ENCODE measurements at places on chromosomes 13 and 19. TPM values are rescaled to one million over a fixed set of nuclear protein-coding genes. Genes with fewer than 3 reads are reported as not detected.

GRCh38 chr19:9729162-9729561, 39.4 kb downstream of the ZNF846 start:
- no peak for DNase-seq
- no peaks in the 10 kb centered on the region for H3K27me3 ChIP-seq

DNA sequence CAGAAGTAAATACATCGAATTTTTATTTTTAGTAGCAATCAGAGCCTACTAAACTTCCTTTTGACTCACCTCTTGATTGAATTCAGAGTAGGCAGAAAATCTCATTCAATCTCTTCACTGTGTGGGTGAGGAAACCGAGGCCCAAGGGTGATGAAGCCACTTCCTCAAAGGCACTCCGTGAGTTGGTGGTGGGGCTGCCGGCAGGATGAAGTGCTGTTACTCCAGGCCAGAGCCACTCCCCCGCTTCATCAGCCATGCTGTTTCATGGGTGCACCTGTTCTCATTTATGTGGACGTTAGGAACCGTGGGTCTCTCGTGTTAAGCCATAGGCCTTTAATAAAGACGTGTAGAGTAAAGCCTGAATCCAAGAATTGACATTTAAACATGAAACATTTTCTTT, 13.2 kb downstream of the ING1 start:
- no peaks in the 10 kb centered on the region for H3K27me3 ChIP-seq
- H3K4me1 ChIP-seq, result no peaks in the 10 kb centered on the region

DNA sequence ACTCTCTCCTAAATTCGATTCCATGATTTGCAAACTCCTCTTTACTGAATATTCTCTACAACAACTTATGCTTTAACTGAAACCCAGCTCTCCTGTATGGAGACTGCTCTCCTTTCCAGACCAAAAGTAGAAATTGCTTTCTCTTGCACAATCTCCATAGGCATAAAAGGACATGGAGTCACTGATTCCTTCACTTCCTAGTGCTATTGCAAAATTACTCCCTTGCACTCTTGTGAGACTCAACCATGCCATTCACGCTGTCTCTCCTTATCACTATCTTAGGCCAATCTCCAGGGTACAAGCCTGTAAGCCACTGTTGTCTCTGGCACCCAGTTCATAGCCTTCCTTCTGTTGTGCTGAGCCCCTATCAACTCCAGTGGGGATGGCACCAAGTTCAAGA, 30.6 kb downstream of the SERPINE3 start:
- no peak for DNase-seq
- H3K27ac ChIP-seq, result no peak overlapping the region
- no peak overlapping the region for H3K4me3 ChIP-seq
- no peaks in the 10 kb centered on the region for H3K36me3 ChIP-seq

DNA sequence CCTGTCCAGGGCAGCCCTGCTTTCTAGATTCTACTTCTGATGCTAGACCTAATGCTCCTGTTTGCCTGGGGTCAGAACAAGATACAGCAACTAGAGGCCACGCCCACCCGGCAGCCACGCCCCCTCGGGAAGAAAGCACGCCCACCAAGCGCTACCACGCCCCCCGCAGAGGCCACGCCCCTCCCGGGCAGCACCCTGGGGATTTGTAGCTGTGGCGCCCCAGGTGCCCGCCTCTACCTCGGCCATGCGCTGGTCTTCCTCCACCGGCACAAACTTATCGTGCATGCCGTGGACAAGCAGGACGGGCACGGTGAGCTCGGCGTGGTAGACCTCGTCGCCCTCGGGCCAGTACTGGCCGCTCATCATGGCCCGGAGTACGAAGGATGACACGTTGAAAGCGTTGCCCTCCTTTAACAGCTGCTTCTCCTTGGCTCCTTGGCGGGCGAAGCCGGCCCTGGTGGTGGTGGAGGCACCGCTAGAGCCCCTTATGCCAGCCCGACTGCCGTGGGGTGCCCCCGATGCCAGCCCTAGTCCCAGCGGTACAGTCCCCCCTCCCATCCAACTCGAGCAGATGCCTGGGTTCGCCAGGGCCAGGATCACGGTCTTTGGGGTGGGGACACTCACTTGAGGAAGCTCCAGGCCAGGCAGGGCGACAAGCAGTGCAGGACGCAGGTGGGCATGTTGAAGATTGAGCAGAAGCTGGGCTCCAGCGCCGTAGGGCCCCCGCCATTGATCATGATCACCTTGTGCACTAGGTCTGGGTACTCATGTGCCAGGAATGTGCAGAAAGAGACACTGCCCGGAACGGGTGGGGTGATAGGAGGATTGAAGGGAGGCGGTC, 9.0 kb downstream of the ABHD8 start:
- H3K4me1 ChIP-seq, result no peaks in the 10 kb centered on the region
- H3K27ac ChIP-seq, result no peak overlapping the region
- no peaks in the 10 kb centered on the region for H3K27me3 ChIP-seq
- H3K4me3 ChIP-seq, result no peak overlapping the region
- no peaks in the 10 kb centered on the region for H3K36me3 ChIP-seq

GRCh38 chr19:30132343-30133075, 190.5 kb downstream of the URI1 start:
- no peaks in the 10 kb centered on the region for H3K4me1 ChIP-seq
- no peak for DNase-seq
- H3K4me3 ChIP-seq, result no peak overlapping the region
- no peaks in the 10 kb centered on the region for H3K36me3 ChIP-seq
- no peaks in the 10 kb centered on the region for H3K27me3 ChIP-seq

IRF2BP1 gene
- total RNA-seq, result 8.2 TPM

CALM3 gene
- total RNA-seq, result 199 TPM

- H3K4me1 ChIP-seq, result no peaks in the 10 kb centered on the region
- H3K4me3 ChIP-seq, result no peak overlapping the region
- H3K27me3 ChIP-seq, result no peaks in the 10 kb centered on the region
- H3K36me3 ChIP-seq, result no peaks in the 10 kb centered on the region
- DNase-seq, result no peak
- H3K27ac ChIP-seq, result no peak overlapping the region
Measured at GRCh38 chr13:86882835-86883234, 788.3 kb upstream of the SLITRK5 start.

DNA sequence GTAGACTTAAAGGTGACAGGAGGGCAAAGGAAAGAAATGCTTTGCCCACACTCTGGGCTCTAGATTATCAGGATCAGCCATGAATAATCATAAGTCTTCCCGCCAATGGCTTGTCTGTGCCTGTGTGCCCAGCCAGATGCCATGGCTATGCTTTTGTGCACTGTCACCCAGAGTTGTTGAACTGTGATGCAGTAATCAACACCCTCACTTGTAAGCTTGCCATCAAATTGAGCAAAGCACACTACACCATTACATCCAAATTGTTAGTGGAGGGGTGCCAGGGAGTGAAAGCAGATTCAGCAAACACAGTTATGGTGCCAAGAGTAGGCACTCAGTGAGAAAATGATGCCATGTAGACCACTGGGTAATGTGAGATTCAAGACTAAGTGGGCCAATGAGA, 845.3 kb upstream of the MIR17HG start:
- no peaks in the 10 kb centered on the region for H3K27me3 ChIP-seq
- H3K4me1 ChIP-seq, result no peaks in the 10 kb centered on the region
- H3K4me3 ChIP-seq, result no peak overlapping the region
- no peak for DNase-seq
- H3K36me3 ChIP-seq, result no peaks in the 10 kb centered on the region

- DNase-seq, result peak; percentile 40
- no peaks in the 10 kb centered on the region for H3K36me3 ChIP-seq
- peak overlapping the region; percentile 90 for H3K27ac ChIP-seq
- no peak overlapping the region for H3K4me3 ChIP-seq
- H3K27me3 ChIP-seq, result no peaks in the 10 kb centered on the region
- peaks cover 37% of the 10 kb centered on the region for H3K4me1 ChIP-seq
Measured at GRCh38 chr19:45764945-45765701, 3.9 kb downstream of the SIX5 start.

ZNF432 gene
- total RNA-seq, result 27.6 TPM

DNA sequence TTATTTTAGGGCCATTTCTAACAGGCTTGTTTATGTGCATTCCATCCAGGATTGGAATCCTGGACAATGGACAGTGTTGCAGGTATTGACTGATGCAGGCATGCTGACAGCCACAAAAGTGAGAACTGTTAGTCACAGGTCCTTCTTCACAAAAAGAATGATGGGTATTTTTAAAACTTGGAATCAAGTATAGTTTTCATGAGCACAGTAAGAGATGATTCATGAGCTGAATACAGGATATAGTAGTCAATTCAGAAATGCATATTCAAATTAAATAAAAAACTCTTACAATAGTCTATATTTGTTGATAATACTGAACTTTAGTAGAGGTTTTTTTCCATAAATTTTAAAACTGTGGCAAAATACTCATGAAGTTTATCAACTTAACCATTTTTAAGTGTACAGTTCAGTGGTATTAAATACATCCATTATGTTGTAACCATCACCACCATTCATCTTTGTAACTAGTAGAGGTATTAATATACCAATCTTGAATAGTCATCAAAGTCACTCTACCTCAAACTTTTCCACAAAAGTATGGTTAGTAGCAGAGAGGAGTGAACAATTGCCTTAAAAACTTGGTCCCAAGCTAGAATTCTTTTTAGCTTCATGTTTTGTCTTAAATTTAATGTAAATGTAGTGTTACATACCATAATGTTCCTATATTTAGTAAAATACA, 79.5 kb downstream of the KCNRG start:
- H3K36me3 ChIP-seq, result no peaks in the 10 kb centered on the region
- H3K27ac ChIP-seq, result no peak overlapping the region
- H3K4me1 ChIP-seq, result no peaks in the 10 kb centered on the region

DNA sequence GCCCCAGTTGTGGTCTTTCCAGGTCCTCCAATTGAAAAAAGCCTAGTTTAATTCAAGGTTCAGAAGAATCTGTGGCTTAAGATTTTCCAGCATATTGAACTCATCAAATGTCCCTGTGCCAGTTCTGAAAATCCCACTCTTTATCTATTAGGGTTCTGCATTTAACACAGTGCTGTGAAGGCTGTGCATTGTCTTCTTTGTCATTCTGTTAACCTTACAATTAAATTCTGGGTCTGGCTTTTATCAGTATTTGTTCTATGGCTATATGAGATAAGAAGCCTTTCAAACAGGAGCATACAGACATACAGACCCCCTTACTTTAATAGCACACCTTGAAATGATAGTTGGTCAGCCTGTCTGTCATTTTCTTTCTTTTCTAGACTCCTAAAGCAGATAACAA, 362.1 kb upstream of the DACH1 start:
- H3K27ac ChIP-seq, result no peak overlapping the region
- no peaks in the 10 kb centered on the region for H3K36me3 ChIP-seq
- DNase-seq, result no peak
- H3K4me1 ChIP-seq, result no peaks in the 10 kb centered on the region
- no peak overlapping the region for H3K4me3 ChIP-seq

NECTIN2 gene
- total RNA-seq, result 101 TPM

NKG7 gene
- 3.6 TPM for total RNA-seq

GARIN5A gene
- not detected for total RNA-seq

- no peaks in the 10 kb centered on the region for H3K36me3 ChIP-seq
- H3K4me1 ChIP-seq, result no peaks in the 10 kb centered on the region
- no peak overlapping the region for H3K4me3 ChIP-seq
Measured at GRCh38 chr13:46232281-46232680, 20.6 kb downstream of the LRRC63 start.

DNA sequence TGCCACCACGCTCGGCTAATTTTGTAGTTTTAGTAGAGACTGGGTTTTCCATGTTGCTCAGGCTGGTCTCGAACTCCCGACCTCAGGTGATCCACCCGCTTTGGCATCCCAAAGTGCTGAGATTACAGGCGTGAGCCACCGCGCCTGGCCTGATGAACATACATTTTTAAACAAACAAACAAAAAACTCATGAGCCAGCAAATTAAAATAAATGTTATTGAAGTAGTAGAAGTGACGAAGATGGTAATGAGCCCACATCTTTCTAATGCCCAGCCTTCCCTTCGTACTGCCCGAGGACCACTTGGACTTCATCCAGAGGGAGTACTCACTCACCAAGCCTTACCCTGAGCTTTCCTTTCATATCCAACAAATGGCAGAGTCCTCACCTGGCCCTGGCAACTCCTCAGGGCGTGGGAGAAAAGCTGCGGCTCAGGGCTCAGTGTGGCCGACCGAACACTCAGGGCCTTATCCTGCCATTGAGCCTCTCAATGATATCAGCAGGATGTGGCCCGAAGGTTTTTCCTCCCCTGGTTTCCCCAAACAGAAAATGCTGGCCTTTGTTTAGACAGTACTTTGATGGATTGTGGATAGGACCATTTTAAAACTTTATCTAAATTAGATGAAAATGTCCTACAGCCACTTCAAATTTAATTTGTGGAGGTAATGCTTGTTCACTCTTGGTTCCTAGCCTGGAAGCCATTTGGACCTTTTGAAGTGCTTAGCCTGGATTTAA, 22.8 kb upstream of the ABCC4 start:
- H3K27me3 ChIP-seq, result no peaks in the 10 kb centered on the region
- no peaks in the 10 kb centered on the region for H3K36me3 ChIP-seq
- no peaks in the 10 kb centered on the region for H3K4me1 ChIP-seq
- no peak overlapping the region for H3K4me3 ChIP-seq
- no peak for DNase-seq

ZNF253 gene
- 16.7 TPM for total RNA-seq

GRCh38 chr19:18340990-18341868, 831 bp downstream of the PGPEP1 start:
- peak overlapping the region; percentile 80 for H3K4me3 ChIP-seq
- H3K27ac ChIP-seq, result peak overlapping the region; percentile 87
- peak; percentile 66 for DNase-seq
- H3K27me3 ChIP-seq, result no peaks in the 10 kb centered on the region

DNA sequence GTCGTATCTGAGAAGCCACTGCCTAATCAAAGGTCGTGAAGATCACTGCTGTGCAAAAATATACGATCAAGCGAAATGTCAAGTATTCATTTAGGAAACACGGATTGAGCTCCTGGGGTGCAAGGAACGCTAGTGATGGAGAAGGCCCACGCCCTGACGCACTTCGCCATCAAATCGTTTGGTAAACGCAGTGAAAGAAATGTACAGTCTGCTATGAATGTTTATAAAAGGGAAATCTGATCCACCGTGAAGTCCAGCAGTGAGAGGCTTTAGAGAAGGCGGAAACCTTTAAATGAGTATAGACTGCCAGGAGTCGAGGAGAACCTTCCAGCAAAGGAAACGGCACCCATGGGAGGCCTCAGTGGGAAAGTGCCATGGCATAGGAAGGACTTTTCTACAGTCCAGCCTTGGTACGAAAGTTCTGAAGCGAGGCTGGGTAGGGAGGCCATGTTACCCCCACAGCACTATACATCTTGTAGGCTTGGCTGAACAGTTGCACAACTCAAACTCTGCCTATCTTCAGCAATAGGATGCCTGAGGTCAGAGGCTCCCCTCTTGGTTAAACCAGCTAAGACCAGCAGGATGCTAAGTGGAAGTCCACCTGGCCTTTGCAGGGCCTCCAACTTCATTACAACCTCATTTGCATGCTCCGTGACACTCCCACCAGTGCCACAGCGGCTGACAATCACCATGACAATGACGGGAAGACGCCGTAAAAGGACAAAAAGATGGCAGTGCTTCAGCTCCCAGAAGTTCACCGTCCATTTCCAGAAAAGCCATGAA, 20.4 kb downstream of the PCID2 start:
- H3K27ac ChIP-seq, result no peak overlapping the region
- no peaks in the 10 kb centered on the region for H3K27me3 ChIP-seq

- no peaks in the 10 kb centered on the region for H3K36me3 ChIP-seq
- no peaks in the 10 kb centered on the region for H3K4me1 ChIP-seq
- H3K27ac ChIP-seq, result no peak overlapping the region
- H3K27me3 ChIP-seq, result no peaks in the 10 kb centered on the region
Measured at GRCh38 chr13:92938486-92939020, 288.1 kb upstream of the GPC6 start.

GRCh38 chr13:42215578-42216421, 56.2 kb upstream of the AKAP11 start:
- H3K4me3 ChIP-seq, result no peak overlapping the region
- DNase-seq, result no peak
- H3K4me1 ChIP-seq, result no peaks in the 10 kb centered on the region

GRCh38 chr19:48487544-48487943, 18.4 kb downstream of the CYTH2 start:
- no peak overlapping the region for H3K4me3 ChIP-seq
- no peaks in the 10 kb centered on the region for H3K27me3 ChIP-seq
- no peak overlapping the region for H3K27ac ChIP-seq
- H3K4me1 ChIP-seq, result no peaks in the 10 kb centered on the region
- H3K36me3 ChIP-seq, result no peaks in the 10 kb centered on the region
